Memory B cell (primary cell): ENCODE measurements at places on chromosomes 2 and 18.

- no peak for DNase-seq
Measured at GRCh38 chr18:10533111-10533510, 7.3 kb downstream of the NAPG start.

DNA sequence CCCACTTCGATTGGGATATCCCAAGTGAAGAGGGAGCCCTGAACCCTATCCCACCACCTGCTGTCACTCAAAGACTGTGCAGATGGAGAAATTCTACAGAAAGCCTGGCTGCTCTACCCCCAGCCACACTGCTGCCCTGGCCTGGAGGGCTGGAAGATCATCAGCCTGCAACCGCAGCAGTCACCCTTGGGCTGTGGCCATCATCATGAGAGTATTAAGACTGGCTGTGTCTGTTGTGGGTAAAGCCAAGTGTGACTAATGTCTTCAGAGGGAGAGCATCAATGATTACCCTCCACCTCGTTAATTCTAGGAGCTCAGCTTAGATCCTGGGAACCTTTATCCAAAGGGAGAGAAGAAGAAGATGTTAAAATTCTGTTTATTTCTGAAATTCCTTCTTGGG, 221.5 kb downstream of the TFCP2L1 start:
- DNase-seq, result no peak

- DNase-seq, result no peak
Measured at GRCh38 chr18:48068916-48069445, 138.5 kb upstream of the SMAD2 start.

GRCh38 chr2:17765398-17765797, 11.5 kb downstream of the GEN1 start:
- DNase-seq, result no peak

DNA sequence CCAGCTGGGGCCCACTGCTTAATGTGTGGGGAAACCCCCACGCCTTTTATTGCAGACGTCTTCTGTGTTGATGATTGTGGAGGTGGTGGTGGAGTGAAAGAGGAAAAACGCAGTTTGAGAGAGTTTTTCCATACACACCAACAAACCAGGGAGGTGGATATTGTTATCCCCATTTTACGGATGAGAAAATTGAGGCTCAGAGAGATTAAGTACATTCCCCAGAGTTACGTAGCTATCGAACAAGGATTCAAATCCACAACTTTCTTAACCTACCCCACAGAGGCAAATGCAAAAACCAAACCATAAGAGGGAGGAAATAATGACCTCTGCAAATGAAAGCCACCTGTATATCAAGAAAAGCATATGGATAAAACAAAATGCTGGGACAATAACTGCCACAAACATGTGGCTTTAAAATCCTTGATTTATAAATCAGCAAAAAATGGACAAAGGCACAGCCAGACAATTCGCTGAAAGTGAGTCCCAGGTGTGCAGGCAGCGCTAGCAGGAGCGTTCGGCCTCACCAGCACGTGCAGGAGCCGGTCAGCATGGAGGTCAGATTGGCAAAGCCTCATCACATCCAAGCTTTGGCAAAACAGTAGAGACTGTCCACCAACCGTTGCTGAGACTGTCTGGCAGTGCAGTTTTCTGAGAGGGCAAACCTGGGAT, 12.6 kb upstream of the RAB17 start:
- no peak for DNase-seq

DNA sequence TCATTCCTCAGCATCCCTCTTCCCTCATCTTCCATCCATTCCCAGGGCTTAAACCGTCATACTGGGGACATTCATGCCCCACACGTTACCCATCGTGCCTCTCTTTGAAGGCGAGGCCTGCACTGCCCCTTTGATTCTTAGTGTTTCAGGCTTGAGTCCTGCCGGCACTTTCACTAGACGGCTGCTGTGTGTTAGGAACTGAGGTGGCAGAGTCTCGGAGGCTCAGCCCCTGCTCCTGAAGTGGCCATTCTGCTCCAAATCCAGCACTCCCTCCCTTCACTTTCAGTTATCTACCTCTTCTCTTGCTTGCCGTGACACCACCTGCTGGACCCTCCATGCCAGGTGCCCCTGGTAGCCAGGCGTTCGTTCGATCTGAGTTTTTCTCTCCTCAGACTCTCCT, 43.0 kb downstream of the GRHL1 start:
- DNase-seq, result no peak
